ENCODE measurements at places on chromosomes 6 and 20.

DNA sequence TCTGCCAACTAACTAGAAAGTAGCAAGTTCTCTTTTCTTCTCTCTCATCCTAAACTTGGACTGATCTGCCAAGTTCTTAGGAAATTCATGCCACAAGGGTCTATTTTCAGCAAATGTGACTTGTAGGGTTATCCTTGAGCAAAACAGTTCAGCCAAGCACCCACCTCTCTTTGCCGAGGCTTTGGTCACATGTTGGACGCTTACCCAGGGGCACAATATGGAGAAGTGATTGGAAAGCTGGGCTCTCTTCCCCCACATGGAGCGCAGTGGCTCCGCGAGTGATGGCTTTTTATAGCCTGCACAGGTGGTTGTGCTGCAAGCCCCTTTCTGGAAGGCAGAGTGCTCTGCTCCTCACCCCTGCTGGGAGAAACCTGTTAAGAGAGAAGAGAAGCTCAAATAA is 47.7 kb upstream of the FNDC1 start:
- no peak for DNase-seq

- DNase-seq = no peak
Measured at GRCh38 chr6:28429781-28430180, 13.5 kb downstream of the ZSCAN23 start.

- DNase-seq = no peak
Measured at GRCh38 chr6:66508433-66508832, 801.4 kb upstream of the EYS start.

DNA sequence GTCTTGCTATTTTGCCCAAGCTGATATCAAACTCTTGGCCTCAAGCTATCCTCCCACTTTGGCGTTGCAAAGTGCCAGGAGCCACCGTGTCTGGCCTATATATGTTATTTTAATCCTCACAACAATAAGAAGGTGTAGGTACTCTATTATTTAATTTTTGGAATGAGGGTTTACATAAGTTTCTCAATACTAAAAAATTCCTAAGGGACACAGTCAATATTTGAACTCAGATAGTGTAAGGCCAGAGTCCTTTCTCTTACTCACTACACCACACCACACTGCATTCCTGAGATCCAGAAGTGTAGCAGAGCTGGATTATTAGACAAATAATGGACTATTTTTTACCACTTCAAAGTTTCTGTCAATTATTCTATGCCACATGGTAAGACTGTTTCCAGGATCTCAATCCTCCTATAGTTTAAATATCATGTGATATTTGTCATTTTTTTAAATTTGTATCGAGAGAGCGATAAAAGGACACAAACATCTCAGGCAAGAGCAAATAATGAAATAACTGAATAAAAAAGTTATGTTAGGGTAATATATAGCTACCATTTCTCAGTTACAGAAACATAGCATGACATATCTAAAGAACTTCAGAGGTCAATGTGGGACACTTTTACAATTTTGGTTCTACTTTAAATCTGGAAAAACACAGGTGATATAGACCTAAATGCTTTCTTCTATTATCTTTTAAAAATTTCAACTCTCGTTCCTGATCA is 162.2 kb upstream of the THEMIS start:
- no peak for DNase-seq

DNA sequence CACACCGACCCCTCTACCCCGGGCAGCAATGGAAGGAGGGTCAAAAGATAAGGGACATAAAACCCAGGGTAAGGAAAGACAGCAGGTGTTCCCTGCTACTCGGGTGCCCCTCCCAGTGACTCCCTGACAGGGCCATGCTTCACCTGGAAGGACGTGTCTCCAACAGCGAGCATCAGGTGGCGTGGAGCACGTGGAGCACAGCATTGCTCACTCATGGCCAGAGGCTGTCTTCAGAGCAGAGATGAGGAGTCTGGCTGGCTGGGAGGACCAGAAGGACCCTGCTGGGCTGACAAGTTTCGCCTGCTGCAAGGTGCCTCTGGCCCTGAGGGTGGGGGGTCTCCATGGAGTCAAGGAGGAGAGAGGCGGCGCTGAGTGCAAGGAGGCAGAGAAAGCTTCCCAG is 15.3 kb upstream of the CDH22 start:
- no peak for DNase-seq

- no peak for DNase-seq
Measured at GRCh38 chr6:111339294-111339693, 143.7 kb downstream of the REV3L start.

- DNase-seq = no peak
Measured at GRCh38 chr20:8309634-8310033, 177.6 kb downstream of the PLCB1 start.

GRCh38 chr6:113847447-113847846 is 9.7 kb upstream of the MARCKS start:
- no peak for DNase-seq

GRCh38 chr20:41045671-41046070 is 17.0 kb downstream of the TOP1 start:
- no peak for DNase-seq

DNA sequence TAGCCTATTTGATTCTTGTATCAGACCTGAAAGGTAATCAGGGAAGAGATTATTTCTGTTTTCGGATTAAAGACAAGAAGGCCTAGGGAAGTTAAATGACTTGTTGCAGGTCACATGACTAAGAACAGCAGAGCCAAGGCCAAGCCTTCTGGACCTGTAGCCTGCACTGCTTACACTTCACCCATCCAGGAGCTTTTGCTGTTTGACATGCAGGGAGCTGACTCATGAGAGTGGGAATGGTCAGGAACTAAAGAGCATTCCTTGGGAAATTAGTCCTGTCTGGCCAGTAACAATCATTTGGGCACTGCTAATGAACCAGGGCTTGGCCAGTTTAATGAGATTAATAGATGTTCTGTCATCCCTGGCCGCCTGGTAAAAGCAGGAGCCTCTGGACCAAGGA is 46.8 kb downstream of the EIF2S2 start:
- DNase-seq = no peak

- no peak for DNase-seq
Measured at GRCh38 chr6:24378473-24379097, 20.7 kb upstream of the DCDC2 start.

DNA sequence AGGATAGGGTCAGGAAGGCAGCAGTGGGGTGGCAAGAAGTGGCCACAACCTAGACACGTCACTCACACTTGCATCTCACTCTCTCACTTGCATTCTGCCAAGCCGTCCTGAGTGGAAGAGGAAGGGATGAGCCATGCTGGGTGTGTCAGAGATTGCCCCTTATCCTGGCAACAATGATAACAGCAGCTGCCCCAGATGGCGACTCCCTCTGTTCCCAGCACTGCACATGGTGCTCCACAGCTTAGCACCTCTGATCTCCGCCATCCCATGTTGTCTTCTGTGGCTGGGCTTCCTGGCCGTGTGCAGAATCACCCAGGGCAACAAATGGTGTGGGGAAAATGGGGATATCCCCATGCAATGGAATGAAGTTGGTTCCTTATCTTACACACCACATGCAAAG is 11.1 kb downstream of the KCNB1 start:
- no peak for DNase-seq

GRCh38 chr20:9352739-9353138 is 161.7 kb upstream of the LAMP5 start:
- DNase-seq = no peak

DNA sequence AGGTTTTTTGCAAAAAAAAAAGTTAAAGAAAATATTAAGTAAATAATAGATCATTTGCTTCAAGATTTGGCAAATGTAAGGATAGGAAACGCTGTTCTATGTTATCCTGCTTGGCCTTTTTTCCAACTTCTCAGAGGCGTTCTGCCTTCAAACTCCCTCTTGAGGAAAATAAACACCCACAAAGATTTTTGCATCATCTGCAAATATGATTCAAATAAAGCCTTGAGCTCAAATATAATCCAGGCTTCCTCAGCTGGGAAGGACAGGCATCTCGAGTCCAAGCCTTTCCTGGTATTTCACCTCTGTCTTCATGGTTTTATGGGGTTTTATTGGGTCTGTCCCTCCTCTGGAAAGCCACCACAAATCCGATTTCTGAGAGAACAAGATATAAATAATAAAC is 67.7 kb upstream of the PTPN1 start:
- no peak for DNase-seq

- DNase-seq = no peak
Measured at GRCh38 chr6:111552241-111552744, 53.4 kb downstream of the TRAF3IP2 start.

DNA sequence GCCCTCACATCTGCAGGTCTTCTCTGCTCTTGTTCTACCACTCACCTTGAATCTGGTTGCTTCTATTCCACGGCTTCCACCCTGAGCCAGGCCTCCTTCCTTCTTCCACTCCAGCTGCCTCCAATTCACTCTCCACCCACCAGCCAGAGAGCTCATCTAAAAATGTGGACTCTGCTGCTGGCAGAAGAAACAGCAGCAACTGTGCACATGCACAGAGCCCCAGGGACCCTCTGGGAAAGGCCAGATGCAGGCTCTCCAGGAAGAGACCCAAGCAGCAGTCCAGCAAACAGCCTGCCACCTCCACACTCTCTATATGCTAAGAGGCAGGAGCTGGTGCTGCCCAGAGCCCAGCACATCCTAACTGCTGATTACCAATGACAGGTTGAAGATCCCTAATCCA is 162.6 kb upstream of the TOP1 start:
- DNase-seq = no peak

GRCh38 chr6:32945108-32945760 is 4.4 kb upstream of the HLA-DMB start:
- peak; percentile 29 for DNase-seq

- no peak for DNase-seq
Measured at GRCh38 chr6:379410-380181, 12.0 kb upstream of the IRF4 start.

DNA sequence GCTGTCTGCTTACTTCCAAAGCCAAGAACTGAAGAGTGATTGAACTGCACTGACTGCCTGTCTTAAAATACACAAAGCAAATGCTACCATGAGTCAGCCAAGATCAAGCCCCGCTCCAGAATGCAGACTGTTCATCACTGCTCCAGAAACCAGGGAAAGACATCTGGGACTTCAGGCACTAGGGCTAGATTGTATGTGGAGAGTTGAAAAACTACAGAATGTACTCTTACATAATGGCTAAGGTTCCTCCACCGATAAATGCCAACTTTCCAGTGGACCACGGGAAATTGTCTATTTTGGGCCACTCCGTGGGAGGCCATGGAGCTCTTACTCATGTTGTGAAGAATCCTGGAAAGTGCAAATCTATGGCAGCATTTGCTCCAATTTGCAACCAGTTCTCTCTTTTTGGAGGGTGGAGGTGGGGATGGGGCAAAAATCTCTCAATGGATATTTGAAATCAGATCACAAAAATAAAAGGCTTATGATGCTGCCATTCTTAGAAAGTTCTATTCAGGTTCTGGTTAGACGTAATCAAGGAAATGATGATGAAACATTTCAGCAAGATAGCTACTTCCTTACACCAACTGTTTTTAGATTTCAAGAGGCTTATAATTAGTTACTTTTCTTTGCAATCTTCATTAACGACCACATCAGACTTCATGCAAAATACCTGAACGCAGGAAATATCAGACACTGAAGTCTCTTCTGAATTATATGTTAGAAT is 11.8 kb upstream of the CAP2 start:
- DNase-seq = no peak

DNA sequence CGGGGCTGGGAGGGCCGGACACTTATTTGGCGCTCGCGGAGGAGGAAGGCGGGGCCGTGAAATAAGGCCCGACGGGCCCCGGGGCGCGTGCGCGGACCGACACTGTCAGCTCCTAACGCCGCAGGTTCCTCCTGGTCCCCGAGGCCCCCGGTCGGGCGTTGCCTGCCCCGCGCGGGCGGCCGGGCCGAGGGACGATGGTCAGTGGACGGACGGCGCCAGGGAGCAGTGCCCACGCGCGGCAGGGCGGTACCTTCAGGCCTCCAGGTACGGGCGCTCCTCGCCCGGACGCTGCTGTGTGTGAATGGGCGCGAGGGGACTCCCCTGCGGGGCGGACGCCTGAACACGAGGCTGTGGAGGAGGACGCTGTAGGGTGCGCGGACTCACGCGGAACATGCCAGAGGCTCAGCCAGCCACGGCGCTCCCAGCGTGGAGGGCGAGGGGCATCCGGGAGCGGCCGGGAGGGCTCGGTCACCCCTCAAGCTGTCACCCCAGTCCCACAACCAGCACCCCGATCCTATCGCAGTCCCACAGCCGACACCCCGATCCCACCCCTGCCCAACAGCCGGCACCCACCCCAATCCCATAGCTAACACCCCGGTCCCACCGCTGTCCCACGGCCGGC is 339 bp upstream of the GMEB2 start:
- DNase-seq = peak; percentile 89

GRCh38 chr6:4364172-4364571 is 228.8 kb upstream of the ECI2 start:
- DNase-seq = no peak

DNA sequence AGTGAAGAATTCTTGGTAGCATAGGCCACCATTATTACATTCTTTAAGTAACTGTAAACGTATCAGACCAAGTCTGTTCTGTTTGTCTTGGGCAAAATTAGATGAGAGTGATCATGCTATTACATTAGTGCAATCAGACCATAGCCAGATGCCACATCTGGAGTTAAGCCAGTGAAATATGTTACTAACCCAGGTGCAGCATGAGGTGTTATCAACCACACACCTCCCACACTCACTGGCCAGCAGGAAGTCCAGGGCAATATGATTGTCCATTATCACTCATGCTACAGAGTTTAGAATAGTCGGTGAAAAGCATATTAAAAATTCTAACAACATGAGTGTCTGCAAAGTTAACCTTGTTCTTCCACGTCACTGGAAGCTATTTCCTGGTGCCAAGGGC is 174.7 kb upstream of the PROKR2 start:
- no peak for DNase-seq

DNA sequence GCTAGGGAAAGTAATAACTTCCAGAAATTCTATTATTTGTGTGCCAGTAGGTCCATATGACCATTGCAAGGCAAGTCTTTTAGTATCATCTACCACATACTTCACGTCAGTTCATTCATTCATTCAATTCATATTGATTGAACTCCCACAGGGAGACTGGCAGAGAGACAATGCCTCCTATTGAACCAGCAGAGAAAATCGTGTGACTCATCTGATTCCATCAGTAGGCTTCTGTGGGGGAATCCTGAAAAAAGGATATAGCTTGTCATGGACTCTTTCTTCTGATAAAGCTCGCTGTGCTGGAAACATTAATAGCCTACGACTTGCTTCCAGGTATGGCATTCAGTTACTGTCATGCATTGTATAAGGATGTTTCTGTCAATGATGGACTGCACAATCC is 45.3 kb upstream of the CNR1 start:
- DNase-seq = no peak

DNA sequence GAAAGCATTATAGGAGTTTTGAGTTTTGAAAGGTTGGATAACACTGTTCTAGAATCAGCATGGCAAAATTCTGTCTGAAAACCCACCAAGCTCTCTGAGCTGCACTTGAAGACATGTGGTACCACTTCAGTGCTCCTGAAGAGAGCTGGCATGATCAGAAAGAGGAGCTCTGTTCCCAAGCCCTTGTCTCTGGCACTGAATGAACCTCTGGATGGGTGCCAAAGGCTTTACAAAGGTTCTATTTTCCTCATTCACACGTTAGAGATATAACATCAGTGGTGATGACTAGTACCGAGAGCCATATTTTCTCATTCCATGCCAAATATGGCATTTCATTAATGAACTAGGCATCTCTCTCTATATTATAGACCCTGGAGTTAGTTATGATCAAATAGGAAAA is 301.8 kb upstream of the ID4 start:
- DNase-seq = no peak

- DNase-seq = no peak
Measured at GRCh38 chr6:21001736-21002135, 467.5 kb downstream of the CDKAL1 start.
